NCI-H1105 (cell line): ENCODE measurements at places on chromosomes 1 and 21.

GRCh38 chr1:72915581-72915980 is 633.2 kb upstream of the NEGR1 start:
- DNase-seq = peak; percentile 43

DNA sequence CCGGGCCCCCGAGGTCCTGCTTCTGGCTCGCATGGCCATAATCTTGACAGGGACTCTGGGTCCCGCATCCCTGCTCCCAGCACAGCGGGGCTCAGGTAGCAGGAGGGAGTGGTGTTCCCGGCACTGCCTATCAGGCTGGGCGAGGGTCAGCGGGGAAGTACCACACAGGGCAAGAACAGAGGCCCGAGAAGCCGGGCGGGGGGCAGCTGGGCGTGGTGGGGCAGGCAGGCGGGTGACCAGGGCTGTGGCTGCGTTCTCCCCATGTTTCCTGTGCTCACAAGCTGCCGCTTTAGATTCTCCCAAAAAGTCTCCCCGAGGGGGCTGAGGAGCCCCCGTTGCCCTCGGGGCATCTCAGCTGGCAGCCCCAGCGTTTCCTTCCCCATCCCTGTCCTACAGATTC is 18.3 kb downstream of the ATAD3B start:
- DNase-seq = no peak

DNA sequence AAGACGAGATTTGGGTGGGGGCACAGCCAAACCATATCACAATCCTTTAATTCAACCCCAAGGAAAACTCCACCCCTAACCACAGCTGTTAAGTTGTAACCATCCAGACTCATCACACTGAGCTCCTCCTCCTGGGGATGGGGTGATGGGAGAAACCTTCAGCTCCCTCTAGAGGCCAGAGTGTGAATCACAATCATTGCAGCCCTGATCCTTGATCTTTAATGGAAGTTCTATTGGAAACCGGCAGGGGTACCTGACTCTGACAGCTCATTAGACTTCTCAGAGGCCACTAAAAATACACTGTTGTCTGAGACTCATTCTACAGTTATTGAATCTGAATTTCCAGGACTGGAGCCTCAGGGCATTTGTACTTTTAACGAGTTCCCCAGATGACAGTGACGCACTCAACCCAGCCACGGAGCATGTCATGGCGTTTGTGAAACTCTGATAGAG is 127.2 kb downstream of the IGSF21 start:
- peak; percentile 40 for DNase-seq

DNA sequence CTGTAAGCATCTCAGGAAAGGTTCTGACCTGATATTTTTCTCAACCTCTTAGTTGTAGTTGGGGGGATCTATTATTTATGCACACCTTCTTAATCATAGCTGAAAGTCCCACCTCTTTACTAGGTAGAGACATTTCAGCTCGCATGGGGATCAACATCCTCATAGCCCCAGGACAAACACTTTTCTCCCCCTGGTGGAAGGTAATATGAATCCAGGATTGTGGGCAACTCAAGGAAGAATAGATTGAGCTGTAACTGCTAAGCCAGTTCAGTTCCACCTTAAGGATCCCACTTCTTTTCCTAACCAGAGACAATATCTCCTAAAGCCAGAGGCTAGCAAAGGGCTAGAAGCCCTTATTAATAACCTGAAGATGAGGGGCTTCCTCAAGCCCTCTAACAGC is 25.4 kb upstream of the SMYD3 start:
- no peak for DNase-seq

DNA sequence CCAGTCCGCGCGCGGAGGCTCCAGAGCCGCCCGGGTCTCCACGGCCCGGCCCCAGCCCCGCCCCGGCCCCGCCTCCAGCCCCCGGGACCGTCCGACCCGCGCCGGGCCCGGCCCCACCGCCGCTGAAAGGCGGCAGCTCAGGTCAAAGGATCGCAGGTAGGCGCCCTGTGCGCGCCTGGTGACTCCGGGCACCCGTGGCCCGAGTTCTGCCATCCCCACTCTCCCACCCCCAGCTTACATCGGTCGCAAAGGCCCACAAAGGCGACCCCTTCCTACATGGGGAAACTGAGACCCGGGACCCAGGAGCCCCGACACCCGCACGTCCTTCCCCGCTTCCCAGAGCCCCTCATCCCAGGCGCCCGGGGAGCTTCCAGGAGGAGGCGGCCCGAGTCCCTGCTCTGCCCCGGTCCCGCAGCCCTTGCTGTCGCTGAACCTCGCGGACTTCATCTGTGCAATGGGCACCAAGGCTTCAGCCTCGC is at the start of gene TMEM200B:
Gene TMEM200B, minus strand, starts transcription at position 17 of the 479 bp plus-strand sequence. CDS start 2,075 bp downstream, outside the sequence.
- no peak for DNase-seq

DNA sequence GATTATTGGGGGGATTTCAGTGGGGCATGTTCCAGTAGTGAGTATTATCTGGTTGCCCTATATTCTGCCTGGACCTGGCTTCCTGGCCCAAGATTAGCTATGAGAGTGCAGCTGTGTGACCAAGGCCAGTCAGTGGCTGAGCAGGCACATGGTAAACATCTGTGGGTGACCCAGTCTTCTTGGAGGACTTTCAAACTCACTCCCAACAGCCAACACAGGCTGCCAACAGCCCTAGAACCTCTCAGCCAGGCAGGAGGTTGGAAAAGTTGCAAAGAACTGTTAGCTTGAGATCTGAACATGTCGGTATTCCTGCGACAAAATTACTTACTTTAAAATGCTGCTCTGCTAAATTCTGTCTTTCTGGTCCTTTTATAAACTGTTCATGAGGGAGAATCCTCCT is 192.4 kb downstream of the TGFBR3 start:
- DNase-seq = no peak

DNA sequence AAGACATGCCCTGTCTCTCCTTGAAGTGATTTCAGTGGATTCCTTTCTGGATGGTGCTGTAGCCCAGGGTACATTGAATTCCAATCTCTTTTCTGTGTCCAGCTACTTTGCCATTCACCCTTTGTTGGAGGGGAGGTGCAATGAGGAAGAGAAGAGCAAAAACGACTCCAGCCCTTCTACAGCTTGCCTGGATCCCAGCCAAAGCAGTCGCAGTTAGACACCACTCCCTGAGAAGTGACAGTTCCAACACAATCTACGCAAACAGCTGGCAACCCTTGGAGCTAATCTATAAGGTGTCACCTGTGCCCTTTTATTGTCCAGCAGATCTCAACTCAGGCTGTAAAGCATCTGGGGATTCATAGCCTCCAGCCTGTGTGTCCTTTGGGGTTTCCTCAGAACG is 4.6 kb downstream of the CD244 start:
- no peak for DNase-seq

DNA sequence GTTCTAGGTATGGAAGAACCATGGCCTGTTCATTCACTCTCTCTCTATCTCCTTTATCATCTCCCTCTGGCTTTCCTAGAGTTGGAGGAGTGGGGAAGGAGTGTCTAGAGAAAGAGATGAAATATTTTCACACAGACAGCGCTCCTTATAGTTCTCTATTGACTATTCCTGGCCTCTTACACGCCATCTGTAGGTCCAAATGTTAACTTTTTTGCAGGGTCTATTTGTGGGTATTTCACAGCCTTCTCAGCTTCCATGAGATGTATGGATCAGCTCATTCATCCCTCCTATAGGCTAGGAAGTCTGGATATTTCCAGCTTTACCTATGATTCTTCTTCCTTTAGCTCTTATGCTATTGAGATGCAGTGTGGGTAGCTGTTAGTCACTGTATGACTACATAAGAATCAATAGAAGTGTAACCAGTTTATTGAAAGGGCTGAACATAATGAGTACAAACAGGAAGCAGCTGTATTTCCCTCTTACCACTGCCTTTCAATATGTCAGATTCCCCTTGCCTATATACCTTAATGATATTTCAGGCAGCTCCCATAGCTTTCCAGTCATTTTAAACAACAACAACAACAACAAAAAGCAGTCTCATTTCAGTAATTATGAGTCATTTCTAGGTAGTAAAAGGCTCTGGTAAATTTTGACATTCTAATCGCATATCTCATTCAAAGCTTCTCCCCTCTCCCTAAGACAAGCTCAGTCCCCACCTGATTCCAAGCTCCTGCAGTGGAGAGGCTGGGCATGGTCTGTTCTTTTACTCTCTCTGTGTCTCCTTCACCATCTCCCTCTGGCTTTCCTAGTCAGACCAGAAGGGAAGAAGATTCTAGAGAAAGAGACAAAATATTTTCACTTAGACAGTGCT is 149.5 kb downstream of the TTLL7 start:
- DNase-seq = no peak

- DNase-seq = no peak
Measured at GRCh38 chr1:40810927-40811326, 27.3 kb downstream of the KCNQ4 start.

GRCh38 chr1:174204697-174205308 is 45.5 kb downstream of the RABGAP1L start:
- DNase-seq = no peak

DNA sequence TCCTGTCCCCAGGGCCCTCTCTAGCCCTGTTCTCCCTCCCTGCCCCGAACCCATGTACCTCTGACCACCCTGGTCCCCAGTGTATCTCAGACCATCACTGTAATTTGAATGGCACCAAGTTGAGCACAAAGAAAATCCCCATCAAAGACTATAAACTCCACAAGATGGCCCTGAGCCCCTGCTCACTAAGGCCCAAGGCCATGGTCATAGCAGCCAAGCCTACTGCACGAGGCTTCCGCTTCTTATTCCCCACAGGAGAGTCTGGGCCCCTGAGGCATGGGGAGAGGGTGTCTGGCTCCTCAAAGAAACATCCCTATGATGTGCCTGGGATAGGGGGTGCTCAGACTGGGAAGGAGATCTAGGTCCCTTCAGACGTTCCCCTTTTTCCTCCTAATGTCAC is 4.5 kb downstream of the ZNF683 start:
- DNase-seq = no peak
